ENCODE measurements at places on chromosomes 3 and 15. TPM values are rescaled to one million over a fixed set of nuclear protein-coding genes. Genes with fewer than 3 reads are reported as not detected.
A peak's percentile ranks its signal among the peaks of the same experiment; 100 is the strongest.

GRCh38 chr3:55441499-55441898 lies 45.6 kb downstream of the WNT5A start:
- H3K4me1 ChIP-seq = no peaks in the 10 kb centered on the region
- H3K27me3 ChIP-seq = no peaks in the 10 kb centered on the region
- no peak overlapping the region for H3K4me3 ChIP-seq

DNA sequence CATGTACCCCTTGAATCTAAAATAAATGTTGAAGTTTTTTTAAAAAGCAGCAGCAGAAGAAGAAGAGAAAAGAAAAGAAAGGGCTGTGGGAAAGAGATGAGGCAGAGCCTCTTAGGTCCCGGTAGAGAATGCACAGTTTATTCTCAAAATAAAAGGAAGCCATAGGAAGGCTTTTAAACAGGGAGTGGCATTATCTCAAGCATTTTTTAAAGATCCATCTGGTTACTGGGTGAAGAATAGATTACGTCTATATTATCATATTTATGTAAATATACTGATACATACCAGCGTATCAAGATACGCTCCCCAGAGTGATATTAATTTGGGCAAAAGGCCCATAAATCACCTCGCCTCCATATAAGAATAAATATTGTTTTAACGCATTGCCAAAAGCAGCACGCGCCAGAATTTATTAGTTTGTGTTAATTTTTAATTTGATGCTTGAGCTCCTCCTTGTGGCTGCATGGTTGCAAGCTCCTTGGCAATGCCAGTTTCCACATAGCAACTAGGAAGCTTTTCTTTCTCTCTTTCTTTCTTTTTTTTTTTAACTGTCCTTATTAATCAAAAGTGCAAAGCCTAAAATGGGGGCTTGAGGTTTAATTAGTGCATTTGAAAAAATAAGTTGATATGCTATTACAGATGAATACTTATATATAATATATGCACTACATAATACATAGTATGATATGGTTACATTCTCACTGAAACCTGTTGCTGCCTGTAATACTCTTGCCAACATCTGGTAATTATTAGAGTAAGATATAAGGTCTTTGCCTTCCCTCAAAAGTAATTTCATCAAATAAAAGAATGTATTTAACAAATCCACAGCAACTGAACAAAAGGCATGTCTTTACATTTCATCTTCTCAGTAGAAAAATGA lies 242.8 kb upstream of the UBE2E2 start:
- H3K36me3 ChIP-seq = no peaks in the 10 kb centered on the region
- H3K27ac ChIP-seq = no peak overlapping the region
- peaks cover 4% of the 10 kb centered on the region for H3K4me1 ChIP-seq
- peak; percentile 71 for DNase-seq
- no peaks in the 10 kb centered on the region for H3K27me3 ChIP-seq

DNA sequence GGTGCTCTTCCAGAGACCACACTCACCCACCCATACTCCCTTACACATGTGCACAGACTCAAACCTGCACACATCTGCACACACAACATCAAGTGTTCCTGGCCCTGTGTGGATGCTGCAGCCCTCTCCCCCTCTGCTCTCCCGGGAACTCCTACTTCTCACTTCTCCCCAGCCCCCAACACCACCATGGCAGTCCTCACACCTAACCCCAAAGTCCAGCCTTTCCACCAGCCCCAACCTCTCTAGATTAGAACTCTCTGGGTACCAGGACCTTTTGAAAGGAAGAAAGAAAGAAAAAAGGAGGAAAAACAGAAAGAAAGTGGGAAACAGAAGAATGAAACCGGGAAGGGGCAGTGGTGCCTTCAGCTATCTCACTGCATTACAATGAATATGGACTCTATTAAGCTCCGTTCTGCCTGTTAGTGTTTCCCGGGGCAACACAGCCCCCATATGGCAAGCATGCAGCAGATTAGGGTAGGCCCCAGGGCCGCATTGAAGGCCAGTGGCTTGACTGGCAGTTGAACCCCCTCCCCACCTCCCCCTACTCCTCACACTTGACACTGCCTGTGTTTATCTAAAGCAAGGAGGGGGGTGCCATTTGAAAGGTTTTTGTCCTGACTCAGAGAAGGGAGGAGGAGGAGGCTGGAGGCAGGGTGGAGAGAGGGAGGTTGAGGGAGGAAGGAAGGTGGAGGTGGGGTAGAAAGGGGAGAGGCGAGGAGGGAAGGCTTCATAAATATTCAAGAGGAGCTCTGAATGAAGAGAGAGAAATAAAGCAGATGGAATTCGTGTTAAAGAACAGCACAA lies 30.1 kb downstream of the BOC start:
- H3K27ac ChIP-seq = no peak overlapping the region
- DNase-seq = no peak
- no peaks in the 10 kb centered on the region for H3K36me3 ChIP-seq

DNA sequence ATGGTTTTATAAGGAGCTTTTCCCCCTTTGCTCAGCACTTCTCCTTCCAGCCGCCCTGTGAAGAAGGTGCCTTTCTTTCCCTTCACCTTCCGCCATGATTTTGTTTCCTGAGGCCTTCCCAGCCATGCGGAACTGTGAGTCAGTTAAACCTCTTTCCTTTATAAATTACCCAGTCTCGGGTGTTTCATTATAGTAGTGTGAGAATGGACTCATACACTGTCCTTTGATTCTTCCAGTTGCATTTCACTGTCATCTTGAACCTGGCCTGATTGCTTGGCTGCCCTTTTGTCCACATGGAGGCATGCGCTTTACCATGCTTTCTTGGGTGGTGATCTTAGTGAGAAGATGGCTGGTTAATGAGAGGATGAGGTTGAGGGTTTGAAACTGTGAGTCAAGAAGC lies 23.2 kb downstream of the USP13 start:
- no peak overlapping the region for H3K4me3 ChIP-seq
- no peaks in the 10 kb centered on the region for H3K36me3 ChIP-seq
- no peak for DNase-seq
- no peaks in the 10 kb centered on the region for H3K27me3 ChIP-seq
- H3K4me1 ChIP-seq = no peaks in the 10 kb centered on the region

- DNase-seq = no peak
- no peaks in the 10 kb centered on the region for H3K4me1 ChIP-seq
- H3K36me3 ChIP-seq = no peaks in the 10 kb centered on the region
- H3K4me3 ChIP-seq = no peak overlapping the region
- no peaks in the 10 kb centered on the region for H3K27me3 ChIP-seq
- no peak overlapping the region for H3K27ac ChIP-seq
These were observed 782.4 kb upstream of the ROBO1 start for GRCh38 chr3:80550174-80550573.

DNA sequence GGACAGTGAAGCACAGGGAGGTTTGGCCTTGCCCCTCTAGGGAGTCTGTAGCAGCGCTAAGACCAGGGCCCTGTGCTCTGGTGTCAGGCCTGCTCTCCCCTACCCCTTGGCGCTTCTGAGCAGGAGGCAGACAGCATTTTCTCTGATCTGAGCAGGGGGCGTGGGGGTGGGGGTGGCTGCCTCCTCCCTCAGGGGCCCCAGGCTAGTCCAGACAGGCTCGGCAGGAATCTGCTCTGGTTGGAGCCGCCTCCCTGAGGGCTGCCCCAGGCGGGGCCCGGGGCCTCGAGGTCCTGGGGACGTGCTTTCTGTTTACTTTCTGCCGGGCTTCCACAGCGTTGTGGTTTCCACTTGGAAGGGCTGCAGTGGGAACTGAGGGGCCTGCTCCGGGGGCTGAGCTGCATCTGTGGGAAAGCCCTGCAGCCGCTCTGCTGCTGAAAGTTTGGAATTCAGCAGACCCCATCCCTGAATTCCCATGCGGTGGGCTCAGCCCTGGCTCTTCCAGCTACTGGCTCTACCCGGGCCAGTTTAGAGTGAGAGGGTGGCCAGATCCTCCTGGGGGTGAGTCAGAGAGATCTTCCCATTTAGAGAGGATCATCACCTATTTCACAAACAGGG lies 105.4 kb downstream of the LINGO1 start:
- H3K4me1 ChIP-seq = no peaks in the 10 kb centered on the region
- H3K27ac ChIP-seq = no peak overlapping the region
- DNase-seq = no peak
- H3K36me3 ChIP-seq = no peaks in the 10 kb centered on the region
- H3K4me3 ChIP-seq = no peak overlapping the region
- no peaks in the 10 kb centered on the region for H3K27me3 ChIP-seq

The CPN2 gene
- total RNA-seq = not detected

DNA sequence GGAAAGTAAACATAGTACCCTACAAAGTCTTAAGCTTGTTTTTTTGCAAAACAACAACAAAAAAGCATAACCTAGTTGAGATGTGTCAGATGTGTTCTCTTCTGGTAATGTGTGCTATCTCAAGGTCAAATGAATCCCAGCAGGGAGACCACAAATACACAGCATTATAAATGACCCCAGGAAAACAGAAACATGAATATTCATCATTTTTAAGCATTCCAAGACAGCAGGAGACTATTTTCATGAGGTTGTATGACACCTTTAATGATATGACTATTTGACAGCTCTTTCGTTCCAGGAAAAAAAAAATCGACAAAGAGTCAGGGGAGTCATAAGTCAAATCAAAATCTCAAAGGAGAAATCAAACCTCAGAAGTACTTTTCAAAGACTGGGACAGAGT lies 62.7 kb upstream of the CBLB start:
- H3K4me3 ChIP-seq = no peak overlapping the region
- DNase-seq = no peak
- H3K27me3 ChIP-seq = no peaks in the 10 kb centered on the region
- no peaks in the 10 kb centered on the region for H3K36me3 ChIP-seq
- no peak overlapping the region for H3K27ac ChIP-seq

GRCh38 chr3:133884887-133885711 lies 10.6 kb downstream of the RAB6B start:
- DNase-seq = no peak
- no peaks in the 10 kb centered on the region for H3K27me3 ChIP-seq
- H3K4me1 ChIP-seq = no peaks in the 10 kb centered on the region
- no peaks in the 10 kb centered on the region for H3K36me3 ChIP-seq
- H3K27ac ChIP-seq = no peak overlapping the region

The TAGLN3 gene
- 0.52 TPM for total RNA-seq

The FAM81A gene
- total RNA-seq = under 0.01 TPM

GRCh38 chr3:55330355-55330754 lies 156.8 kb downstream of the WNT5A start:
- no peaks in the 10 kb centered on the region for H3K36me3 ChIP-seq
- no peak overlapping the region for H3K4me3 ChIP-seq
- H3K27ac ChIP-seq = no peak overlapping the region
- H3K27me3 ChIP-seq = no peaks in the 10 kb centered on the region

The ALS2CL gene
- total RNA-seq = 48.5 TPM

- H3K4me1 ChIP-seq = no peaks in the 10 kb centered on the region
- no peak overlapping the region for H3K27ac ChIP-seq
- H3K36me3 ChIP-seq = no peaks in the 10 kb centered on the region
These were observed 39.9 kb downstream of the FEM1B start for GRCh38 chr15:68317281-68318007.

The STARD5 gene
- 9.6 TPM for total RNA-seq

GRCh38 chr3:57061556-57061955 lies 1.1 kb downstream of the SPATA12 start:
- no peaks in the 10 kb centered on the region for H3K36me3 ChIP-seq
- DNase-seq = no peak
- no peak overlapping the region for H3K4me3 ChIP-seq
- no peaks in the 10 kb centered on the region for H3K27me3 ChIP-seq
- no peak overlapping the region for H3K27ac ChIP-seq

The TNNC1 gene
- total RNA-seq = 0.99 TPM

DNA sequence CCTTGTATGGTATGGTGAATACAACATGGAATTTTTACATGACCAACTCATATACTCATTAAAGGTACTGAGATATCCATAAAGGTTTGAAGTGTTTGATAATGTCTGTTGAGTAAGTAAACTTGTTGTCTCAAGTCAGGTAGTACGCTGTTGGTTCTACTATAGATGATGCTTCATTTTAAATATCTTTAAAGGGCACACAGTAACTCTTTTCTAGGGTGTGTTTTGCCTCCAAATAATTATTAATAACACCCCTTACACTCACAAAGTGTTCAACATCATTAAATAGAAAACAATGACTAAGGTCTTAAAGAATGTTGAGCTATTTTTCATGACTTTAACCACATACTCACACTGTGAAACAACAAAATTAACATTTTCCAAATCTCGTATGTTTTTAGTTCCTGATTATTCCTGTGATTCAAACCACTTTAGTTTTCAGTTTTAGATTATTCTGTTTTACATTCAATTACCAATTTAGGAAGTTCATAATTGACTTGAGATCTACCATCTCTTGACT lies 220.0 kb upstream of the NANOGP8 start:
- H3K4me3 ChIP-seq = no peak overlapping the region
- no peaks in the 10 kb centered on the region for H3K36me3 ChIP-seq
- no peak for DNase-seq
- peaks cover 3% of the 10 kb centered on the region for H3K4me1 ChIP-seq
- no peaks in the 10 kb centered on the region for H3K27me3 ChIP-seq
- no peak overlapping the region for H3K27ac ChIP-seq

The KBTBD13 gene
- not detected for total RNA-seq

The GPR27 gene
- total RNA-seq = 0.33 TPM

The CHRD gene
- total RNA-seq = 47.2 TPM

GRCh38 chr15:43552256-43552655 lies 34.8 kb downstream of the MAP1A start:
- no peak for DNase-seq
- H3K4me1 ChIP-seq = no peaks in the 10 kb centered on the region
- H3K27ac ChIP-seq = no peak overlapping the region
- no peaks in the 10 kb centered on the region for H3K27me3 ChIP-seq
- no peak overlapping the region for H3K4me3 ChIP-seq
- H3K36me3 ChIP-seq = no peaks in the 10 kb centered on the region

DNA sequence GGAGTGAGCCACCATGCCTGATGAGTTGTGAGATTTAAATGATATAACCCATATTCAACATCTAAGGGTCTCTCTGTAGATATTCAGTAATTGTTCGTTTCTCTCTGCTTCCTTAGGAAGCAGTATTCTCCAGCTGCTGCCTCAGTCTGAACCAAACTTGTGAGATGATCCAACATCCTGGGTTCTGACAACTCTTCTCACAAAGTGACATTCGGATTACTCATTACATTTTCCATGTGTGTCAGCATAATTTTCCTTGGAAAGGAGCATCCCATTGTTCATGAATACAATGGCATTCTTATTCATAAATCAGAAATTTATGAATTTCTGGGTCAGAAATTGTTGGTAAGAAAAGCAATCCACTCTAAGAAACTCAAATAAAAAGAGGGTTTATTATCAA lies 15.0 kb upstream of the SEC22A start:
- H3K27me3 ChIP-seq = no peaks in the 10 kb centered on the region
- no peak overlapping the region for H3K4me3 ChIP-seq
- H3K36me3 ChIP-seq = no peaks in the 10 kb centered on the region

GRCh38 chr3:13637311-13637891 lies 88.5 kb downstream of the FBLN2 start:
- no peaks in the 10 kb centered on the region for H3K36me3 ChIP-seq
- no peak for DNase-seq

The EXD1 gene
- total RNA-seq = not detected

GRCh38 chr3:144244662-144245061 lies 273.0 kb downstream of the DIPK2A start:
- no peaks in the 10 kb centered on the region for H3K36me3 ChIP-seq
- no peak for DNase-seq
- no peak overlapping the region for H3K27ac ChIP-seq
- no peaks in the 10 kb centered on the region for H3K4me1 ChIP-seq

The CTXND1 gene
- 1.0 TPM for total RNA-seq

The VGLL3 gene
- total RNA-seq = 10.2 TPM

Measured in body of pancreas (tissue), 4 donors.